ENCODE measurements at places on chromosomes 2 and 18. TPM values are rescaled to one million over a fixed set of nuclear protein-coding genes. Genes with fewer than 3 reads are reported as not detected.

Gene GALR1
- total RNA-seq = not detected

Gene DYNAP
- not detected for total RNA-seq

Gene FASTKD2
- 12.0 TPM for total RNA-seq

Gene EPB41L3
- total RNA-seq = not detected

Gene HOXD11
- not detected for total RNA-seq

Gene DYSF
- total RNA-seq = 10.6 TPM

Gene TTR
- not detected for total RNA-seq
